ENCODE measurements at places on chromosomes 5 and 9.

DNA sequence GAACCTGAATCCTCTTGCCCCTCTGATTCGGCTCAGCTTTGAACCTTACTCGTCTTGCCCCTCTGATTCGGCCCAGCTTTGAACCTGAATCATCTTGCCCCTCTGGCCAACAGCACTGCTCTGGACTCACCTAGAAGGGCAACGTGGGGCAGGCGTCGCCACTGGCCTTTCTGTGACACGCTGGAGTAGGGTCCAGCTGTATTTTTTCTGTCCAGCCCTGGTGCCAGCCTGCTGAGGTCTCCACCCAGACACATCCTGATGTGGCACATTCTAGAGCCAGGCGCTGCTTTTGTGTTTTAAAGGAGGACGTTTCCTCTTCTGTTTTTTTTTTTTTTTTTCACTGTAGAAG is 15.2 kb upstream of the CPEB4 start:
- no peak for DNase-seq

DNA sequence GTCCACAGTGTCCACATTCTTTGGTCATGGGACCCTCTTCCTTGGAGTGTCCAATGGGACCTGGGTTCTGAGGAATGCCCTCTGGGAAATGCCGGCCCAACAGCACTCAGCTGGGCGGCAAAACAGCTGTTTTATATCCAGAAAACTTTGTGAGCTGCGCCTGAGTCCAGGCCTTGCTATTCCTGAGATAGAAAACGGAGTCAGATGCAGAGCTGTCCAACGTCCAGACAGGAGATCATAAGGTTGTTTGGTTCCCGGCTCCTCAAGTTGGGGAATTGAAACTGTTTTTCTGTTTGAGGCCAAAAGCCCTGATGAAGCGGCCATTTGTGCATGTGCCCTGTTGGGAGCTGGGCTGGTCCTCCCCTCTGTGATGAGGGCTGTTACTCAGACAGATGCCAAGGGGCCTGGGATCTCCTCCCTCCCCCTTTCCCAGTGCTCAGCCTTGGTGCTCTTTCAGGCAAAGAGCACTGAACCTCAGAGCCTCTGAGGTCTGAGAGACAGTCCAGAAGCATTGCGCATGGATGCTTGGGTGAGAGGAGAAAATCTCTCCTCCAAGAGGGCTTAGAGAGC is 66.6 kb upstream of the GARNL3 start:
- no peak for DNase-seq

DNA sequence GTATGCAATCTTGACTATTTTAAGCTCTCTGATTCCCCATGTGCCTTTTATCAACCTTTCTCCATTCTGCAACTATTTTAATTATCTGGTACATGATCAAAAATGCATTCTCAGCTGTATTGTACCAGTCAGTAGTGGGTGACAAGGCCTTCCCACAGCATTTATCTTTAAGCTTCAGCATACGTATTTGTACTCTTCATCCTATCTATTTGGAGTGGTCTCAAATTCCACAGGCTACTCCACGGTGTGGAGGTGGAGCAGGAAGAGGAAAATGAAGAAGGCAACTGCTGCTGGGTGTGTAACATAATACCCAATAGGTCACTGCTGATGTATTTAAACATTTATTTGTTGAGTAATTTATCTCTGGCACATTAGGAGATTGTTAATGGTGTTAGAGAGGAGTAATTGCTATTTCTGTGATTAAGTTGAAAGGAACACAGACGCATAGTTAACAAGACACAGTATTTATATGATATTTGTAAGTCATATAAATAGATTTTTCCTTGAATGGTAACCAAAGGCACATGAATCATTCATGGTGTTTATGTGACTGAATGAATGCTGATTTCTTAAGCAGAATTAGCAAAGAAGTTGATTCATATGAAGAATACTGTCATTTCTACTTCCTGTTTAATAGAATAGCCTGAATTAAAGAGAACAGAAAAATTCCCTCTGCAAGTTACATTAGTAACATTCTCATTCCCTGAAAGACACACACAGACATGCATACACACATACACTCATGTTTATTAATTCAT is 153.8 kb upstream of the NR3C1 start:
- no peak for DNase-seq

DNA sequence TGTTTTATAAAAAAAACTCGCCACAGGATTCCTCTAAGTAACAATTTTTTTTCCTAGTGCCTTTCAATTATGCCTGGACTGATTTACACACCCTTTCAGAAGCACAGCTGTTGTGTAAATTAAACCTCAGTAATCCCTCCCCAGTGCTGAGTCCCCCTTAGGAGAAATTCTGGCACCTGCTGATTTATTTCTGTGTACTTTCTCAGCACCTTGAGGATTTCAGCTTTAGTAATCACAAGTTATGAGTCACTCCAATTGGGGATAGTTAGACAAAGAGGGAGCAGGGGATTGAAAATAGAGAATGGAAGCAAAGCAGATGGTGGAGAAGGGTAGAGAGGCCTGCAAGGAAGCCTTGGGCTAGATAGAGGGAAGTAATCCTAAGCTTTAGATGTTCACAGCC is 171.7 kb downstream of the TTLL11 start:
- no peak for DNase-seq

- no peak for DNase-seq
Measured at GRCh38 chr9:126459126-126459525, 132.5 kb downstream of the MVB12B start.

GRCh38 chr9:5720151-5720550 is 91.2 kb downstream of the RIC1 start:
- no peak for DNase-seq

DNA sequence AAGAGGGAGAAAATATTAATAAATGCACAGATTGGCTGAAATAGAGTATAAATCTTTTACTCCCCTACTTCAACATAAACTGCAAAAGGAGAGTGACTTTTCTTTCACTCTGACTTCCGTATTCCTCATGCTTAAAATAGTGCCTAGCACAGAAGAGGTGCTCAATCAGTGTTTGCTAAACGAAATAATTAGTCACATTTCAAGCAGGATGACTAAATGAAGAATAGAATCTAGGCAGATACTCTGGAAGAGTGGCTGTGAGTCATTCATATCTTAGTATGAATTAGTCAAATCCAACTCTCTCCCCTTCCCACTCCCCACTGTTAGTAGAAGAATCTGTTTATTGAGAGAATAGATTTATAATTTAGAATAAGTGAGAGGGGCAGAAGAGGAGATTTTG is 4.8 kb downstream of the CD274 start:
- no peak for DNase-seq

DNA sequence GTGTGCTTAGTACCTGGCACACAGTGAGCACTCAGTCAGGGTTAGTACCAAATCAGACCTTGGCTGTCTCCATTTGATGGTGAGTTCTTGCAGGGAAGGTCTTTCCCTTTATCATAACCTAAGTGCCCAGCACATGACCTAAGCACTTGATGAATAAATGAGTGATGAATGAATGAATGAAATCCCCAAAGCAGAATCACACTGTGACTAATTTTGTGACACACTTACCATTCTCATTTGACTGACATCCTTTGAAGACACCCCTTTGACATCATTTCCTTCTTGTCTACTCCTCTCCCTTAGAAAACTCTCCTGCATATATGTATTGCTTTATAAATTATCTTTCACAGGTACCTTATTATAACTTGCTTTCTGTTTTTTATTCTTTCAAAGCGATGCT is 130.2 kb upstream of the ELL2 start:
- DNase-seq = no peak

DNA sequence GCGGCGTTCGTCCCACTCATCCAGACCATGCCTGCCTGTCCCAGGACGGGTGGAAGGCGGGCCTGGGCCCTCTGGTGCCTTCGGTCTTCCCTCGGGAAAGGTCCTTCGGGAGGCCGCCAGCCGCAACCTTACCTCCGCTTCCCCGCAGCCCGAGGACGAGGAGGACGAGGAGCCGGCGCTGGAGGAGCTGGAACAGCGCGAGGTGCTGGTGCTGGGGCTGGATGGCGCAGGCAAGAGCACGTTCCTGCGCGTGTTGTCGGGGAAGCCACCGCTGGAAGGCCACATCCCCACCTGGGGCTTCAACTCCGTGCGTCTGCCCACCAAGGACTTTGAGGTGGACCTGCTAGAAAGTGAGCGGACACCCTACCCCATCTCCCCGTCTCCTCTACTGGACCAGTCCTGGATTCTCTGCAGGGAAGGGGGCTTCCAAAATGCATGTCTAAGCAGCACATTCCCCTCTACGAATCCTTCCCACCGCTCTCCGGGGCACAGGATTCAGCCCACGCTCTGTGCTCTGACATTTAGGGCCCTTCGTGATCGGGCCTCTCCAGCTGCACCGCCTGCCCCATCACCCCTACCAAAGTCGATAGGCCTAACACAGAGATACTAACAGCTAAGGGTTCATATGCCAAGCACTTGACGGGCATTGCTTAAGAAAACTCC is 1.1 kb downstream of the ARL10 start:
- no peak for DNase-seq

- peak; percentile 32 for DNase-seq
Measured at GRCh38 chr5:6576861-6577501, 55.9 kb downstream of the NSUN2 start.

- no peak for DNase-seq
Measured at GRCh38 chr5:582936-583635, 29.1 kb upstream of the CEP72 start.

GRCh38 chr5:123156577-123157296 is 67.7 kb downstream of the PRDM6 start:
- DNase-seq = no peak

DNA sequence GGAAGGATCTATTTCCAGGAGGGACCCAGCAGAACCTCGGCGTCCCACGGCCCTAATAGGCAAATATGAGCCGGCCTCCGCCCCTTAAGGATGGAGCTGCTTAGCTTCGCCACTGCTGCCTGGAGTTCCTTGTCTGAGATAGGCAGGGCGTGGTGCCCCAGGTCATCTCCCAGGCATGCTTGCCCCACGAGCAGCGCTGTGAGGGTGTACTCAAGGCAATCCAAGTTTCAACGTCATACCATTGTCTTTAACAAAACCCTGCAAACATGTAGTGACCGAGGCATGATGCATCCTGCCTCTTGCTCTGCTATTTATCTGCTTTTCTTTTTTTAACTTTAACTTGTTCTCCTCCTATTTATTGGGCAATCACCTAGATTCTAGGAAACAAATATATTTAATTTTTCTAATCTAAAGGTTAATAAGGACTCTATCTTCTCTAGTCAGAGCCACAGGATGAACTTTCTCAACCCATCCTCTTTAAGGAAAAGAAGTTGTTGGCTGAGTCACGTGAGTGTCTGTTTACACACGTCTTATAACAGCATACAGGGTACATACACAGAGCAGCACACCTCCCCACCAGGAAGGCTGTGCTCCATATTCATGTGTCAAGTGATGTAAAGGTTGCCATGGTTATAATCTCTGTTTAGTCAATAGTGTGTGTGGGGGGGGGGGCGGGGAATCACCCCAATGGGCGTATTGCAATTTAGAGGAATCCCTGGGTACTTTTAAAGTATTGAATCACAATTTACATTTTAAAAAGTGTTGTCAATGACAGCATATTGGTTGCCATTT is 27.3 kb upstream of the ZSWIM6 start:
- no peak for DNase-seq

DNA sequence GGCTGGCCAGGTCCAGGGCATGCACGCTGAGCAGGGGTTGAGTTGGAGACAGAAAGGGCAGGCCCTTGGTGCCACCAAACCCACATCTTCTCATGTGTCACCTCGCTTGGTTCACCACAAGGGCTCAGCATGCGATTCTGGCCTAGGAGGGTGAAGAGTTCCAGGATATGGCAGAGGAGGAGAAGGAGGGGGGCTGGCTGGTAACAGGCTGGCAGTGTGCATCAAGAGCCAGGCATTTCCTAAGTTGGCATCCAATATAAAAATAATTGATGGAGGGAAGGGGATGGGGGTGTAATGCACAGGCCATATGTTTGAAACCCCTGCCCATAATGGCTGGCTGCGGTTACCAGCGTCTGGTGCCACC is 255.6 kb downstream of the NFIB start:
- DNase-seq = no peak

- DNase-seq = no peak
Measured at GRCh38 chr5:142568283-142568995, 117.5 kb downstream of the FGF1 start.

DNA sequence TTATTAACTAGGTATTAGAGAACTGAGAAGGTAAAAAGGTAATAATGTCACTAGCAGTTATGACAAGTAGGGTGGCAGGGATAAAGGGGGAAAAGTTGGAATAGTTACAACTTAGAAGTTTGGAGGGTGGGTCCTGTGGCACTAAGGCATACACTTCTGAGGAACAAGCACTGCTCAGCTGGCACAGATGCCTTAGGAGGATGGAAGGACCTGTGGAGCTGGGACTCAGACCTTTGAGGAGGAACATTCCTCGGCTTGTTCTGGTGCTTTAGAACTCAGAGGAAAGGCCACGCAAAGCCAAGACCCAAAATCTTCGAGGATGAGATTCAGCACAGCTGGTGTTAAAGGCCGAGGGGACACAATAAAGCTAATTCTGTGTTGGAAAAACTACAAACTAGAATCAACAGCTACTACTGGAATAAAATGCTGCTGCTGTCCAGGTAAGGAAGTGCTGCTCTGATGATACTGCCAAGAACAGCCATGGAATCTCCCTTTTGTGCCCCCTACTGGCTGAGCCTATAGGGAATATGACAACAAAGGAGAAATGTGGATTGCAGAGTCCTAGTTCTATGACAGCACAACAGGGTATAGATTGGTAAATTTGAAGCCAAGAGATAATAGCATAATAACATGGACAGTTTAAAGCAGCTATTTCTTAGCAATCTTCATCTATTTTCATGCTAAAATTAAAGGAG is 126.7 kb downstream of the SLC25A46 start:
- no peak for DNase-seq

DNA sequence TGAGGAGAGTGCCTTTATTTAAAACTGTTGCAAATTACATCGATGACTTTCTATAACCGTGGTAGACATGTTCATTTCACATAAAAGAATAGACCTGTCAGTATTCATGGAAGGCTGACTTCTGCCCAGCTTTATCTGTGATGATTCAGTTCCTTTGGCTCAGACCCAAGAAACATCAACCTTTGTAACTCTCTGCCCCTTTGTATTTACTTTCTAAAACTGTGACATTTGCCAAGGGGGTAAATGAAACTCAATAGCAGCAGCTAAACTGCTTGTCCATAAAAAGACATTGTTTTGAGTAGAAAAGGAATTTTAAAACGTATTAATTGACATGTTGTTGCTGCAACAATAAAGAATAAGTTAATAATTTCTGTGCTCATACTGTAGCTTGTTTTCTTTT is 137.8 kb upstream of the ANKH start:
- no peak for DNase-seq

GRCh38 chr5:10235350-10235749 is 14.3 kb downstream of the ATPSCKMT start:
- no peak for DNase-seq

DNA sequence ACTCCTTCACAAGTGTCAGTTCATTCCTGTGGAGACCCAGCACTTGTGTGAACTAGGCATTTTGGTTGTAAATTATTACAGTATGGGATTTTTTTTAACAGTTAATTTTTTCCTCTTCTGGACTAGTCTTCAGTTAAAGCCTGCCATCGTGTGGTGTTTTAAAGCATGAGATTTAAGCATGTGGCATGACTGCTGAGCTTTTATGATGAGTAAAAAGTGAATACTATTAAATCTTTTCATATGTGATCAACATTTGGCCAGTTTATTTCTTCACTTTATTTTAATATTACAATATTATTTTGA is 25.0 kb downstream of the LMNB1 start:
- no peak for DNase-seq
